ENCODE measurements at places on chromosomes 4 and X.

- DNase-seq: no peak
These were observed 37.2 kb downstream of the PCGF3 start for GRCh38 chr4:742742-743311.

- DNase-seq: peak; percentile 11
These were observed 1821.7 kb downstream of the ARAP2 start for GRCh38 chr4:34422472-34423175.

GRCh38 chrX:105645667-105646357, 176.5 kb upstream of the NRK start:
- no peak for DNase-seq

DNA sequence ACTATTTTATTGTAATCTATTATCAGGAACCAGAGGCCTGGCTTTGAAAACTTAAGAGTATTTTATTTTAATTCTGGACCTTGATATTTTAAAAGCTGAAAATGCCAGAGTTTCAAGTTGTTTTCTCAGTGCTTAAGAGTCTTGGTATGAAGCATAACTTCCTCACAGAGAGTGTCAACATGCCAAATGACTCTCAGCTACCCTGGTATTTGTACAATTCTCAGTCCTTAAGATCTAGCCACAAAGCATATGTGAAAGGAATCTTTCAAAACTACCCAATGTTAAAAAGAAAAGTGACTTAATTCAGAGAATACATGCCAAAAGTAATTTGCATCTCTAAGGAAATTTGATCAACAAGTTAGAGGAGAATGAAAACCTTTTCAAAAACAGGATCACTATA, 171.9 kb downstream of the DKK2 start:
- no peak for DNase-seq

DNA sequence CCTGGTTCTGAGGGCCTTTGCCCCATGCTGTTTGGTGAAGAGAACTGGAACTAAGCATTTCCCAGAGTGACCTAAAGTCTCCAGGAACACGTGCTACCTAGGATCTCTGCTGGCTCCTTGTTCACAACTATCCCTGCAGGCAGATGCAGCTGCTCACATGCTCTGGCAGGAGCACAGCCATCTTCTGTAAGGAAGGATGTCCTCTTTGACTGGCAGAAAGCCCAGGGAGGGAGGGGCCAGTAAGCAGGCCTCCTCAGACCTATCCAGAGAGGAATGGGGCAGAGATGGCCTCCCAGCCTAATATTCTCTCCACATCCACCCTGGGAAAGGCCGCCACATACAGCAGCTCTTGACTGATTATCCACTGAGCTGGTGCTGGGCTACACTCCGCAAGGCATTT, 142.8 kb upstream of the EOLA2 start:
- no peak for DNase-seq

DNA sequence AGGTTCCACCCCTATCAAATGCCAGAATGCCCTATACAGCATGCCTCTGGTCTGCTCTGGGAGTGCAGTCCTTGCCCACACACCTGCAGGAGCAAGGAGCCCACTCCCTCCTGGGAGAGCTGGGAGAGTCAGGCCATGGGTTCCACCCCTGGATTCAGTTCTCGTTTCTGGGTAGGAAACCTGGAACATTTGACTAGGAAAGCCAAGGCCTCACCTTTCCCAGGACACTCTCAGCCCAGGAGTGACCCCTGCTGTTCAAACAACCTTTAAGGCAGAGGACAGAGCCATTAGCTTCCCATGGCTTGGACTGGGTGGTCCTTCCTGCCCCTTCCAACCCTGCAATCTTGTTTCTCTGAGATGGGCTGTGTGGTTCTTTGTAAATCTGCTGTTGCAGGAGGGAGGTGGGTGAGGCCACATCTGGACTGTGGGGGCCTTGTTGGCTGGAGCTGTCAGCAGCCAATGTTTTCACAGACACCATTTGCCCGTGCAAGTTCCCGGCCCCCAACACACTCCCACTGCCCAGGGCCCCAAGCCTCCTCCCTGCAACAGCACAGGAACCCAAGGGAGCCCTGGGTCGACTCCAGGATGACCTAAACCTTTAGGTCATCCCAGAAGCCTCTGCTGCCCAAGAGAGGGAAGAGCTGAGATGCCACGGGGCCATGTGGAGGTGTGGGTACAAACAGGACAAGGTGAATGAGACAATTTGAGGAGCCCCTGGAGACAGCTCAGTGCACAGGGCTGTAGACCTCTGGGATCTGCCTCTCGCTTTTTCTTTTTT, 104.4 kb downstream of the PJA1 start:
- no peak for DNase-seq

GRCh38 chr4:81688085-81688484, 216.4 kb upstream of the RASGEF1B start:
- DNase-seq: no peak

DNA sequence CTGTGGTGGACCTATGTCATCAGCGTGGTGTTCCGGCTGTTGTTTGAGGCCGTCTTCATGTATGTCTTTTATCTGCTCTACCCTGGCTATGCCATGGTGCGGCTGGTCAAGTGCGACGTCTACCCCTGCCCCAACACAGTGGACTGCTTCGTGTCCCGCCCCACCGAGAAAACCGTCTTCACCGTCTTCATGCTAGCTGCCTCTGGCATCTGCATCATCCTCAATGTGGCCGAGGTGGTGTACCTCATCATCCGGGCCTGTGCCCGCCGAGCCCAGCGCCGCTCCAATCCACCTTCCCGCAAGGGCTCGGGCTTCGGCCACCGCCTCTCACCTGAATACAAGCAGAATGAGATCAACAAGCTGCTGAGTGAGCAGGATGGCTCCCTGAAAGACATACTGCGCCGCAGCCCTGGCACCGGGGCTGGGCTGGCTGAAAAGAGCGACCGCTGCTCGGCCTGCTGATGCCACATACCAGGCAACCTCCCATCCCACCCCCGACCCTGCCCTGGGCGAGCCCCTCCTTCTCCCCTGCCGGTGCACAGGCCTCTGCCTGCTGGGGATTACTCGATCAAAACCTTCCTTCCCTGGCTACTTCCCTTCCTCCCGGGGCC, 1.2 kb downstream of the GJB1 start:
- DNase-seq: no peak

GRCh38 chr4:154586296-154587033, 4.1 kb downstream of the FGA start:
- DNase-seq: no peak

- DNase-seq: no peak
These were observed 44.4 kb downstream of the POLR2B start for GRCh38 chr4:57023104-57023503.

DNA sequence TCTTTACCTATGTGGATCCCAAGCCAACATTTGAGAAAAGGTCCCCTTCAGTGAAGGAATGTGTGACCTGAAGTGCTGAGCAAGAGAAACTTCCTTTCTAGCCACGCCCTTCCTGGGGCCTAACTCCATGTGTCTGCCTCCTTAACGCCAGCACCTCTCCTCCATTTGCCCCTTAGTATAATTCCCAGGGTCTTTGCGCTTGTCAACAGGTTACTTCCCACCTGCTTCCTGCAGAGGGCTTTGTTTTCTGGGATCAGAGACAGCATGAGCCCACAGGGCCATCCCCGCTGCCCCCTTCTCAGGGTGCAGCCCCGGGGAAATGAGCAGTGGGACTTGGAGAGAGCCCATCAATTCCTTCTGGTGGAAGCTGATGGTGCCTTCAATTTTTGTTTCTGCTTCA, 45.9 kb upstream of the DRD5 start:
- DNase-seq: no peak

DNA sequence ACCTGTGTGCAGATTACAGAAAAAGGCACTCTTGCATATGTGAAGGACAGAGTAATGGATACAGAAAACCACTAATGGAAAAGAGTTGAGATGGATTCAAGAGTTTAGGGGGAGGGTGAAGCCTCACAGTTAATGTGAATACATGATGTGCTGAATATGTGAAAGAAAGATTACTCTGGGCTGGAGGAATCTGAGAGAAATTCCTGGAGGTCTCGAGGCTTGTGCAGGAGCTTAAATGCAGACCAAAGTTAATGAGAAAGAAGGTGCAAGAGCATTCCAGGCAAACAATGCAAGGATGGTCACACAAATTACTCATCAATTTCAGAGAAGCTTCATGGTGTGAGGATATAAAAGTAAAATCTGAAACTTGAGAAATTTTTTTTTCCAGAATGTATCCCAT, 768.8 kb downstream of the STPG2 start:
- DNase-seq: no peak

- no peak for DNase-seq
These were observed 31.4 kb downstream of the ABLIM2 start for GRCh38 chr4:8127051-8127826.

DNA sequence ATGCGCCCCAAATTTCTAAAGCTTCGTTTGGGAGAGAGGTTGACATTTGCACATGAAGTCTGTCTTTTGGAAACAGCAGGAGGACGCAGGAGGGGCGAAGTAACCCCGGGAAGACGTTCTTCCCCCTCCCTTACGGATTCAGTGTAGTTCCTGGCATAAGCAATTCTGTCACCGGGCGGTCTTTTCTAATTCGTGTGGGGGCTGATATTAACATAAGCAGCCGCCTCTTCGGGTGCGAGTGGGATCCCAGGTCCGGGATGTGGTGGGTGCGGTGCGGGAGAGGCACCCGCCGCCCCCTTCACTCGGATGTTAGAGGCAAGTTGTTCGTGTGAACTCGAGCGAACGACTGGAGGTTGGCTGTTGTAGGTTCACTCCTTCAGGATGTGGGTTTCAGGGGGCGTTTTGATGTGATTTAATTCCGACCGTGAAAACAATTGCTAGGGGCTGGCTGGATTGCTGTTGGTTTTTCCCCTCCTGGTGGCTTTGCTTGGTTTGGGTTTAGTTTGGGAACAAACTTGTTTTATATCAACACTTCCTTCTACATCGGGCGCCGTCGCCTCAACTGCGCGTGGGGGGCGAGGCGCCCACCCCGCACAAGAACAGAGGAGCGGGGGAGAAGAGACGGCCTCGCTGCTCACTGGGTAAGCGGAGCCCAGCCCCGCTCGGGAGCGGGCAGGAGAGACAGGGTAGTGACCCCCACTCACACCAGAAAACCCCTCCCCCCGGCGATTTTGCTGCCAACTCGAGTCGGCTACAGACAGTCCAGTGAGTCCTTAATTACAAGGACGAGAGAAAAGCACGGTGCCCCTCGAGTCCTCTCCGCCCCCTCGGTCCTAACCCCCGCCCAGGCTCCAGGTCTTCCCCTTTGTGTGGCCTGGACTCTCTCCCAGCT, 2.9 kb upstream of the LEF1 start:
- peak; percentile 37 for DNase-seq

DNA sequence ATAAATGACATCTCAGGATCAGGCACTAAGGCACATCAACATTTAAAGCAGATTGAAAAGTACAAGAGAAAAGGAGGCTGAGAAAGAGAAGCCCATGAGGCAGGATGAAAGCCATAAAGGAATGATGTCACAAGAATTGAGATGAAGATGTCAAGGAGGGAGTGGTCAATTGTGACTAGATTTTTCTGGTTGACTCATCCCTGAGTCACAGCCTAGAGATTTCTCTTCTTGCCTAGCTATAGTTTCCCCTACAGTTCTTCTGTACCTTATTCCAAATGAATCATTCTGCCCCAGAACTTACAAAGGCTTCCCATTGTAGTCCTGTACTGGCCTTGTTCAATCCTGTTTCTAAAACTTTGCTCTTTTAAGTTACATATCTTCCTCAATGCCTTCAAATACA, 3.4 kb upstream of the USP53 start:
- no peak for DNase-seq

- DNase-seq: no peak
These were observed 17.2 kb upstream of the PDLIM5 start for GRCh38 chr4:94434505-94434904.

DNA sequence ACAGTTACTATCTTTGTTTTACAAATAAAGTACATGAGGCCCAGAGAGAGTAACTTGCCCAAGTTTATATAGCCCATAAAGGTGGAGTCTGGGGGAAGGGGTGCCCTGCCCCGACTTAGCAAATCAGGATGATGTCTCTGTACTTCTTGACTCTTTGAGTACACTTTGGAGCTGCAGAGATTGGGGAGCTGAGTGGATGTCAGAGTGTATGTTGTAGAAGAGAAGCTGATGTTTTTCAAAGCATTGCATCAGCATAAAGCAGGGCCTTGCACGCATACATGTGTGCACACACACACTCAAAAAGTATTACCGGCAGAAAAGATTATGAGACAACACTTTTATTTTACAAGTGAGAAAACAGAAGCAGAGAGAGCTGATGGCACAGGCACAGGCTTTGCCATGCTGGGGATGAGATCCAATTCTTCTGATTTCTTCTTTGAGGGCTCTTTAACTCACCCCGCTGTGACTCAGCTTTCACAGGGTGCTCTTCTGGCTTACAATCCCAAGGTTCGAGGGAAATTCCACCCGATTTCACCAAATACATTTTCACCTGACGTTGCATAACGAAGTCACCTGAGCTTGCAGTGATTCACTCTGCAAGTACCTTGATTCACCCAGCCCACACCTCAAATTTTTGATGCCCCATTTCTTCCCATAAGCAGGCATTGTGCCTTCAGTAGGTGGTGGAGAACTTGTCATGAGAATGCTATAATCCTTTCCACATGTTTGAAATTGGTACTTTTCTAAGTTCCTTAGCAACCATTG, 292.8 kb upstream of the BOD1L1 start:
- no peak for DNase-seq

GRCh38 chrX:34659575-34659974, 2.5 kb upstream of the TMEM47 start:
- DNase-seq: no peak

GRCh38 chr4:147749811-147750321, 18.0 kb downstream of the ARHGAP10 start:
- DNase-seq: peak; percentile 60

DNA sequence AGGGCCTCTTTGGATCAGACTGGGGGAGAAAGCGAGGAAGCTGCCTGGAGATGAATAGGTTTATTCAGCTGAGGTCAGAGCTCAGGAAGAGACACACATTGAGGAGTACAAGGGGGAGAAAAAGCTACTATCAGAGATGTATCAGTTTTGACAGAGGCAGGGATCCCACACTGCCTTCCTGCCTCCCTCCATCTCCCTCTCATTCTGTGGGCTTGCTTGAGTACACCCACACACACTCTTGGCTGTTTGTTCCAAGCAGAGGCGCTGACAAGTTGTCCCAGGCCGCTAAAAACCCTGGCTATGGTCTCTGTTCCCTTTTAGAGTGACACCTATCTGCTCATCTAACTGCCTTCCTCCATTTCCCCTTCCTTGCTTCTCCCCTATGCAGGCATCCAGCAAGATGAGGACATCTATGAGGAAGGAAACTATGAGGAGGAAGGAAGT, 5.2 kb downstream of the TSPYL2 start:
- no peak for DNase-seq

GRCh38 chrX:11890836-11891514, 132.9 kb downstream of the MSL3 start:
- no peak for DNase-seq

- DNase-seq: no peak
These were observed 243.8 kb upstream of the JADE1 start for GRCh38 chr4:128565565-128566186.

DNA sequence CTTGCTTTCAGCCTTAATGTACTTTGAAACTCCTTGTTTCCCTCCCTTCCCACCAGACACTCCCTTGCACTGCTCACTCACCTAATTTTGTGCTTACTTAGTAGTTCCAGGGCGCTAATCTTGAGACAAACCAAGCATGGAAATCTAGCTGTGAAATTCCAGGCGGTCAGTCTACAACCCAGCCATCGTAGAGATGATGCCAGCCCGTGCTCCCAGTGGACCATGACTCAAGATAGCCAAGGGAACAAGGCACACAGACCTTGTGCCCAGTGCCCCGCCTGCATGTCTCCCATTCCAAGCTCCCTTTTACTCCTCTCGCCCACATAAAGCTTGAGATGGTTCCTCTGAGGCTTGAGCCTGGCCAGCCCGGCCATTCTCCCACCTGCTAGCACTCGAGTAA, 11.1 kb downstream of the TREX2 start:
- no peak for DNase-seq

All from left kidney (tissue), 8 donors.